ENCODE measurements at places on chromosomes 5 and 9. TPM values are rescaled to one million over a fixed set of nuclear protein-coding genes. Genes with fewer than 3 reads are reported as not detected.

Gene ANXA2R
- 2.3 TPM for total RNA-seq

Gene GHR
- total RNA-seq: not detected

Gene C9orf50
- not detected for total RNA-seq

Gene EIF4EBP3
- total RNA-seq: 1.3 TPM

Gene WDR55
- total RNA-seq: 29.9 TPM
